ENCODE measurements at places on chromosomes 3 and 15.

DNA sequence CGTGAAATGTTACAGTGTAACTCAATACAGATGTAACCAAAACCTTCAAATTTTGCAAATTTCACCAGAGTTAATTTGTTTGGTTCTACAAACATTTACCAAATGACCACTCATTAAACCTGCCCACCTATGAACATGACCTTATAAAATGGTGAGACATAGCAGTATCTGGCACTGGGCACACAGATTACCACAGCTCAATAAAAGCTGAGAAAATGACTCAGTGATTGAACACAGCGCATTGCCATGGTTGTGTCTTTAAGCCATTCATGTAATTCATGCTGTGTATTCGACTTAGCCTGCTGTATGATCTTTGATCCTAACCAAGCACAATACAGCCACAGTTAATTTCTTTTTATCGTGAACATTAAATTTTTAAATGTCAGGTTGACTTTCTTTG lies 11.3 kb downstream of the PPARG start:
- DNase-seq = no peak

GRCh38 chr15:42992626-42993025 lies 72.0 kb upstream of the TTBK2 start:
- DNase-seq = no peak

- no peak for DNase-seq
Measured at GRCh38 chr15:72451224-72451623, 22.9 kb upstream of the ARIH1 start.

DNA sequence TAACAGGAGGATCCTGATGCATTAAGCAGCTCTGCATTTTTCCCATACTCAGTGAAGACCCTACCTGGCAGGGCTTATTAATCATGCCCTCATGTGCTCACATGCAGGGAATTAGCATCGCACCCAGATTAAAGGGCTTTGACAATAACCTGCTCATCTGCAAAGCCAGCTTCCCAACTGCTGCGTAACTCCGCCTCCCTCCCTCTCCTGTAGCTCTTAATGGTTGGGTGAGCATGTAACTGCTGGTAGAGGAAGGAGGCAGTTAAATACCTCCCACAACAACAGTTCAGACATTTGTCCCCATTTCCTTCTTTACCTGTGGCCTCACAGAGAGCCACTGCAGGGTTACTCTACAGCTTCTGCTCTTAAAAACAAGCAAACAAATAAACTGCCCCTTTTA lies 203.6 kb upstream of the WNT5A start:
- no peak for DNase-seq

- no peak for DNase-seq
Measured at GRCh38 chr15:92801774-92802464, 98.2 kb upstream of the CHD2 start.

GRCh38 chr3:98991393-98991792 lies 89.9 kb upstream of the DCBLD2 start:
- DNase-seq = no peak

GRCh38 chr15:61479613-61480012 lies 250.5 kb upstream of the RORA start:
- no peak for DNase-seq
